ENCODE measurements at places on chromosomes 1 and 21.
A peak's percentile ranks its signal among the peaks of the same experiment; 100 is the strongest.

GRCh38 chr1:168163670-168164069, 15.1 kb upstream of the TIPRL start:
- no peaks in the 10 kb centered on the region for H3K4me1 ChIP-seq
- H3K27me3 ChIP-seq = peaks cover 19% of the 10 kb centered on the region
- H3K4me3 ChIP-seq = no peak overlapping the region
- no peak overlapping the region for H3K27ac ChIP-seq
- H3K36me3 ChIP-seq = peaks cover 9% of the 10 kb centered on the region

- H3K4me1 ChIP-seq = peaks cover 22% of the 10 kb centered on the region
- H3K4me3 ChIP-seq = no peak within 1 kb of the TSS
- peak; percentile 43 for DNase-seq
- H3K27ac ChIP-seq = no peak within 1 kb of the TSS
Measured at GRCh38 chr1:153626904-153627714, at the start of gene S100A13. S100A13 (minus strand) TSS chr1:153627505; CDS start chr1:153626472, 1,033 bp downstream.

GRCh38 chr1:77084457-77084856, 134.8 kb downstream of the PIGK start:
- H3K36me3 ChIP-seq = no peaks in the 10 kb centered on the region
- no peak overlapping the region for H3K27ac ChIP-seq
- H3K4me1 ChIP-seq = no peaks in the 10 kb centered on the region
- DNase-seq = no peak
- no peak overlapping the region for H3K4me3 ChIP-seq

GRCh38 chr1:112006416-112007025, 17.1 kb upstream of the KCND3 start:
- no peak for DNase-seq
- no peak overlapping the region for H3K27ac ChIP-seq
- no peaks in the 10 kb centered on the region for H3K4me1 ChIP-seq
